IgD-negative memory B cell (primary cell): ENCODE measurements at places on chromosomes 6 and 20. TPM values are rescaled to one million over a fixed set of nuclear protein-coding genes. Genes with fewer than 3 reads are reported as not detected.

KHDC1L gene
- not detected for polyA plus RNA-seq

KCNB1 gene
- not detected for polyA plus RNA-seq

CGAS gene
- 16.2 TPM for polyA plus RNA-seq

GPSM3 gene
- polyA plus RNA-seq: 156 TPM

EBF4 gene
- polyA plus RNA-seq: 1.1 TPM

TRMT6 gene
- polyA plus RNA-seq: 13.3 TPM

TRIM38 gene
- polyA plus RNA-seq: 23.7 TPM

SPAG4 gene
- polyA plus RNA-seq: 1.9 TPM

EFCAB8 gene
- polyA plus RNA-seq: not detected

CST4 gene
- not detected for polyA plus RNA-seq

DEFB124 gene
- polyA plus RNA-seq: not detected

ITPR3 gene
- 6.7 TPM for polyA plus RNA-seq

ASIP gene
- polyA plus RNA-seq: not detected

PLCB1 gene
- 0.28 TPM for polyA plus RNA-seq

GNMT gene
- 1.2 TPM for polyA plus RNA-seq
